ENCODE measurements at places on chromosomes 2 and 18.

GRCh38 chr18:31741097-31741735, 19.5 kb downstream of the SLC25A52 start:
- H3K36me3 ChIP-seq, result no peaks in the 10 kb centered on the region
- H3K4me3 ChIP-seq, result no peak overlapping the region
- DNase-seq, result no peak
- H3K27me3 ChIP-seq, result no peaks in the 10 kb centered on the region
- H3K27ac ChIP-seq, result no peak overlapping the region

GRCh38 chr2:162099836-162100235, 25.8 kb upstream of the DPP4 start:
- no peak overlapping the region for H3K4me3 ChIP-seq
- H3K4me1 ChIP-seq, result no peaks in the 10 kb centered on the region
- no peaks in the 10 kb centered on the region for H3K36me3 ChIP-seq
- peaks cover 10% of the 10 kb centered on the region for H3K27me3 ChIP-seq

GRCh38 chr2:176638167-176639015, 369.1 kb downstream of the MTX2 start:
- peaks cover 26% of the 10 kb centered on the region for H3K27me3 ChIP-seq
- peaks cover 3% of the 10 kb centered on the region for H3K4me1 ChIP-seq
- DNase-seq, result no peak
- H3K36me3 ChIP-seq, result no peaks in the 10 kb centered on the region
- peak overlapping the region; percentile 66 for H3K4me3 ChIP-seq

GRCh38 chr2:66675591-66675990, 240.7 kb downstream of the MEIS1 start:
- H3K27ac ChIP-seq, result no peak overlapping the region
- H3K4me1 ChIP-seq, result no peaks in the 10 kb centered on the region
- no peak for DNase-seq
